Ovary (tissue), 10 donors: ENCODE measurements at places on chromosomes 6 and 20. TPM values are rescaled to one million over a fixed set of nuclear protein-coding genes. Genes with fewer than 3 reads are reported as not detected.

The BCAS1 gene
- not detected for total RNA-seq

The MLN gene
- not detected for total RNA-seq

The SIRPD gene
- total RNA-seq = not detected

The SMOC2 gene
- 84.4 TPM for total RNA-seq

The TP53TG5 gene
- total RNA-seq = 0.42 TPM

The LY6G6C gene
- not detected for total RNA-seq

The GNRH2 gene
- total RNA-seq = 1.00 TPM

The MRPL14 gene
- total RNA-seq = 24.6 TPM

The GSTA2 gene
- total RNA-seq = not detected

The PTCRA gene
- not detected for total RNA-seq

The TMEM14A gene
- 25.2 TPM for total RNA-seq

The TREML2 gene
- total RNA-seq = not detected

The DUSP15 gene
- 6.9 TPM for total RNA-seq

The DYNLT2 gene
- total RNA-seq = 3.4 TPM

The ERVFRD-1 gene
- not detected for total RNA-seq

The BPIFA1 gene
- total RNA-seq = not detected

The RGL2 gene
- total RNA-seq = 68.8 TPM

The PRRT1 gene
- total RNA-seq = 28.0 TPM

The SLC22A7 gene
- total RNA-seq = not detected

The IL20RA gene
- total RNA-seq = 19.3 TPM

The MPC1 gene
- 36.2 TPM for total RNA-seq

The CAPN11 gene
- 0.18 TPM for total RNA-seq

The PRICKLE4 gene
- total RNA-seq = 4.2 TPM

The MUC21 gene
- not detected for total RNA-seq

The PNPLA1 gene
- 0.20 TPM for total RNA-seq

The SCUBE3 gene
- 0.25 TPM for total RNA-seq

The UBE2C gene
- total RNA-seq = not detected

The TMEM170B gene
- 2.4 TPM for total RNA-seq
